Activated CD4-positive, alpha-beta T cell treated with anti-CD3 and anti-CD28 coated beads, Interleukin-2, amount 10 ng/mL, durations not matched to agents 24 days and 14 days (primary cell): ENCODE measurements at places on chromosomes 2 and 18. TPM values are rescaled to one million over a fixed set of nuclear protein-coding genes. Genes with fewer than 3 reads are reported as not detected.

Gene CCDC68
- not detected in 2 replicates for total RNA-seq

Gene LNPK
- total RNA-seq = 46.3 and 47.8 TPM in 2 replicates

Gene TTL
- total RNA-seq = 44.6 and 48.5 TPM in 2 replicates

Gene AAMP
- total RNA-seq = 85.3 and 89.0 TPM in 2 replicates

Gene CHMP1B
- total RNA-seq = 22.7 and 24.4 TPM in 2 replicates

Gene ITPRIPL1
- total RNA-seq = 51.4 and 53.9 TPM in 2 replicates

Gene RAB6C
- not detected in 2 replicates for total RNA-seq

Gene DIPK1C
- total RNA-seq = not detected in 2 replicates

Gene DCC
- not detected in 2 replicates for total RNA-seq

Gene TMEM169
- total RNA-seq = 0.51 and 0.97 TPM in 2 replicates

Gene GALR1
- total RNA-seq = not detected in 2 replicates

Gene MAP2
- not detected in 2 replicates for total RNA-seq

Gene TLX2
- 0.54 and 0.70 TPM in 2 replicates for total RNA-seq

Gene CELF4
- not detected in 2 replicates for total RNA-seq

Gene TMEM247
- total RNA-seq = not detected in 2 replicates

Gene CRIM1
- 16.8 and 19.0 TPM in 2 replicates for total RNA-seq

Gene MAPRE2
- total RNA-seq = 46.8 and 52.5 TPM in 2 replicates

Gene GKN1
- total RNA-seq = not detected in 2 replicates

Gene RAPGEF4
- total RNA-seq = 0.14 and 0.37 TPM in 2 replicates

Gene CRYBA2
- total RNA-seq = not detected in 2 replicates

Gene RELCH
- 30.6 and 31.1 TPM in 2 replicates for total RNA-seq

Gene STARD6
- not detected in 2 replicates for total RNA-seq

Gene ADCYAP1
- not detected in 2 replicates for total RNA-seq

Gene SLC5A7
- not detected in 2 replicates for total RNA-seq

Gene C18orf54
- 10.9 and 12.8 TPM in 2 replicates for total RNA-seq

Gene POTEJ
- not detected in 2 replicates for total RNA-seq

Gene PID1
- total RNA-seq = not detected in 2 replicates

Gene SMYD5
- 56.7 and 62.7 TPM in 2 replicates for total RNA-seq

Gene THSD7B
- total RNA-seq = not detected in 2 replicates

Gene BOLL
- total RNA-seq = not detected in 2 replicates

Gene FASTKD1
- 55.2 and 56.5 TPM in 2 replicates for total RNA-seq

Gene OBSL1
- total RNA-seq = 0.26 and 0.47 TPM in 2 replicates

Gene CUL3
- total RNA-seq = 92.6 and 97.3 TPM in 2 replicates

Gene VPS54
- 14.3 and 15.6 TPM in 2 replicates for total RNA-seq

Gene EPAS1
- 16.2 and 19.4 TPM in 2 replicates for total RNA-seq

Gene ZNF396
- 0.19 and 0.26 TPM in 2 replicates for total RNA-seq

Gene CDK5R2
- not detected in 2 replicates for total RNA-seq

Gene PXDN
- total RNA-seq = 1.1 and 1.3 TPM in 2 replicates

Gene GPR45
- total RNA-seq = not detected in 2 replicates

Gene CLEC4F
- not detected in 2 replicates for total RNA-seq

Gene RNF125
- total RNA-seq = 32.6 and 35.0 TPM in 2 replicates

Gene CXCR1
- total RNA-seq = not detected in 2 replicates

Gene NEU2
- not detected in 2 replicates for total RNA-seq

Gene CIB4
- total RNA-seq = not detected in 2 replicates

Gene LYPD1
- total RNA-seq = not detected in 2 replicates

Gene ABHD1
- 0.23 and 0.28 TPM in 2 replicates for total RNA-seq

Gene OTOS
- not detected in 2 replicates for total RNA-seq

Gene ORC2
- 64.2 and 66.5 TPM in 2 replicates for total RNA-seq

Gene CHAC2
- total RNA-seq = 24.8 and 27.4 TPM in 2 replicates

Gene SPC25
- total RNA-seq = 22.5 and 22.8 TPM in 2 replicates

Gene TAF4B
- total RNA-seq = 17.5 and 17.8 TPM in 2 replicates

Gene GALNT14
- 0.31 and 0.33 TPM in 2 replicates for total RNA-seq

Gene TUBA3E
- total RNA-seq = not detected in 2 replicates

Gene ALPG
- not detected in 2 replicates for total RNA-seq
